ENCODE measurements at places on chromosomes 6 and 20.

- no peak for DNase-seq
Observed at GRCh38 chr20:53270792-53271375, 298.7 kb downstream of the TSHZ2 start.

- no peak for DNase-seq
Observed at GRCh38 chr6:169627736-169628607, 73.9 kb downstream of the WDR27 start.

GRCh38 chr20:35018590-35019371 is 63.1 kb downstream of the MYH7B start:
- no peak for DNase-seq

- no peak for DNase-seq
Observed at GRCh38 chr6:46989398-46989797, 52.7 kb downstream of the ADGRF1 start.

- DNase-seq = no peak
Observed at GRCh38 chr20:25139029-25139705, 56.3 kb upstream of the ENTPD6 start.

DNA sequence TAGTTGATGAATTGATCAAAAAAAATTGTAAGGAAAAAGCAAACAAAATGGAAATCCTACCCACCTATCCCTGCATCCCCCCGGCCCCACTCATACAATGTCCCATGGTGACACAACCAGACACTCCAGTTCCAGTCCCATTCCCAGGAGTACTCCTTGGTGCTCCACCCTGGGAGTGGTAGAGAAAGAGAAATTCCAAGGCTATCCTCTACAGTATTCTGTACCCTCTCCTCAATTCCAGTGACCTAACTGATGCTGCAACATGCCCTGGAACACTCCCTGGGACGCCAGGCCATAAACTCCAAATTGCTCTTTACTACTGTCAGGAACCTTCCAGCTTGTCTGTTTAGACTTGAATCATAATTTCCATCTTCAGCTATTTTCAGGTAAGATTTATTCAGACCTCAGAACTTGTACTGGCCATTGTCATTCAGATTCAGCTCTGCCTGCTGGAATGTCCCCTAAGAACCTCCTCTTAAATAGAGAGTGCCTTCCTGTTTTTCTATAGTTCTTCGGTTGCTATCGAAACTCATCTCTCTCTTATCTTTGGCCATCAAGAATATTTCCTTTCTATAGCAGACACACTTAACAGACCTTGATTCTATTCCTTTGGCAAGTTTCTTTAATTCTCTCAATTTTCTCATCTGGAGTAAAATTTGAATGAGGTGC is 8.7 kb downstream of the GPX6 start:
- DNase-seq = no peak

- DNase-seq = no peak
Observed at GRCh38 chr6:2477250-2477649, 231.8 kb upstream of the GMDS start.

- no peak for DNase-seq
Observed at GRCh38 chr20:24241466-24241865, 228.0 kb upstream of the SYNDIG1 start.

DNA sequence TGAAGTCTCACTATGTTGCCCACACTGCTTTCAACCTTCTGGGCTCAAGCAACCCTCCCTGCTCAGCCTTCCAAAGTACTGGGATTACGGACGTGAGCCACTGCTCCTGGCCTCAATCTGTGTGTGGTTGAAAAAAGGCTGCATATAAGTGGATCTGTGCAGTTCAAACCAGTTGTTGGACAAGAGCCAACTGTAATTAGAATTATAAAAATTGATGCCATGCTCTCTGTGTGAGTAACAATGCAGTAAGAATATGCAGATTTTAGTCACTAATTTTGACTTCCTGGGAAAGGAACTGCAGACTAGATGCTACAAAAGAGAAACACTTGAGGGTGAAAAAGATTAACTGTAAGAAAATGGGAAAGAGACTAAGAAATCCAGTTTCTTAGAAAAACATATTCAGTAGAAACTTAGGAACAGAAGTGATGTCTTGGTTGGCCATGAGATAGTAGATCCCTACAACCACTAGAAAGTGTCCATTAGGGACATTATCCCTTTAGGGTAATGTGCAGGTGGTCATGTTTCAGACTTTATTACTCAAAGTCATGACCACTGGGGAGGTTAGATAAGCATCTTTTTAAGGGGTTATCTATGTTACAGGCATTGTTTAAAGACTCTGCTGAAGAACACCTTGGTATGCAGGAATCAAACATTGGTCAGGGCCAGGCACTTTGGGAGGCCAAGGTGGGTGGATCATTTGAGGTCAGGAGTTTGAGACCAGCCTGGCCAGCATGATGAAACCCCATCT is 26.3 kb downstream of the ITCH start:
- DNase-seq = no peak

DNA sequence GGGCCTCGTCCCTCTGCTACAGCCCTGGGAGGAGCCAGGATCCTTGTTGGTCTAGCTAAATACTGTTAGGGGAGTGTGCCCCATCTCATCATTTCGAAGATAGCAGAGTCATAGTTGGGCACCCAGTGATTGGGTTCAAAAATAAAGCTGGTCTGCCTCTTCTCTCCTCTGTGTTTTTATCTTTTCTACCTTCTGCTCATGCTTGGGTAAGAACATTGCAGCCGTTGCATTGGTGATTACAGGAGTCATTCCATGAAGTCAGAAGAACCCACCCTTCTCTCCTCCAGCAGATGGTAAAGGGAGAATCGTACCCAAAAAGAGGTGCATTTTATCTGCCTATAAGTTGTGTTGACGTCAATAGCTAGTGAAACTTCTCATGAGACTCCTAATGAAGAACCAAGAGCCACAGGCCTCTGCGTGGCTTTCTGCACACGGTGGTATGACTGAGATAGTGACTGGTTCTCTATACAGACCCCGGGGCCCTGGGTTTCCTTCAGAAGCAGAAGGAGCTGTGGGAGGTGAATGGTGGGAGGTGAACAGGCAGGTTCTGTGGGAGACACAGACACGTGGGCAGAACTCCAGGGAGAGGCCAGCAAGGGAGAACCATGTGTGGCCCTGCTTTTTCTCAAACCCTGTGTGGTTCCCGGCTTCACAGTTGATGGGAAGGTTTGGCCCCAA is 5.7 kb upstream of the FAM209A start:
- DNase-seq = no peak

DNA sequence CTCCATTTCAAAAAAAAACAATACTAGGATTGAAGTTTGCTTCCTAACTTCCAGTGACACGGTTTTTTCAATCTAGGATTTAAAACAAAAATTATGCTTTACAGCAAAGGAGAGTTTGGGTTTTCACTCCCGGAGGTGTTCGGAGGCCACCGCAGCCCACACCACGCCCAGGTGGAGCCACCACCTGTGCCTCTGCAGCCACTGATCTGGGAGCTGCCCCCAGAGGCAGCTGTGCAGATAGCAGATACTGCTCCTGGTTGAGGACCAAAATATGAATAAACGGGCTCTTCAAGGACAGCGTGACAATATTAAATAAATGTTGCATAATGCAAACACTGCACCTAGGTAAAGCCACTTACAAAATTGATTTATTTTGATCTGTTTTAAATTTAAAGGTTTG is 30.2 kb downstream of the DLL1 start:
- no peak for DNase-seq

GRCh38 chr6:82408952-82409431 is 45.4 kb downstream of the TPBG start:
- no peak for DNase-seq

DNA sequence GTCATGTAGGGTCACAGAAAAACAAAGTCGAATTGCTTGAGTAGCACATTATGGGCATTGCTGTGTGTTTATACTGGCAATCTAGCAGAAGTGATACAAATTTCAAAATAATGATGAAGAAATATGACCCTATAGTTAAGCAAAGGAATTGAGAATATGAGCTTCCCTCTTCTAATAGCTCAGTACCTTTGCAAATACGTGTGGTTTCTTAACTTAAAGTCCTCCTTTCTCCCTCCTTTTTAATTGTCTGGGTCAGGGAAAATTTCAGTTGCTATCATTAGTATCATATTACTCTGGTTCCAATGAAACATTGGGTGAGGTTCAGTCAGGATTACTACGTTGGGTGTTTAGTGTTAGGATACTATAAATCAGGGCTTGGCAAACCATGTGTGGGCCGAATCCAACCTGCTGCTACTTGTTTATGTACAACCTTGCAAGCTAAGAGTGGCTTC is 166.8 kb upstream of the CARMIL1 start:
- no peak for DNase-seq

- no peak for DNase-seq
Observed at GRCh38 chr6:18613319-18613925, 226.3 kb downstream of the RNF144B start.

DNA sequence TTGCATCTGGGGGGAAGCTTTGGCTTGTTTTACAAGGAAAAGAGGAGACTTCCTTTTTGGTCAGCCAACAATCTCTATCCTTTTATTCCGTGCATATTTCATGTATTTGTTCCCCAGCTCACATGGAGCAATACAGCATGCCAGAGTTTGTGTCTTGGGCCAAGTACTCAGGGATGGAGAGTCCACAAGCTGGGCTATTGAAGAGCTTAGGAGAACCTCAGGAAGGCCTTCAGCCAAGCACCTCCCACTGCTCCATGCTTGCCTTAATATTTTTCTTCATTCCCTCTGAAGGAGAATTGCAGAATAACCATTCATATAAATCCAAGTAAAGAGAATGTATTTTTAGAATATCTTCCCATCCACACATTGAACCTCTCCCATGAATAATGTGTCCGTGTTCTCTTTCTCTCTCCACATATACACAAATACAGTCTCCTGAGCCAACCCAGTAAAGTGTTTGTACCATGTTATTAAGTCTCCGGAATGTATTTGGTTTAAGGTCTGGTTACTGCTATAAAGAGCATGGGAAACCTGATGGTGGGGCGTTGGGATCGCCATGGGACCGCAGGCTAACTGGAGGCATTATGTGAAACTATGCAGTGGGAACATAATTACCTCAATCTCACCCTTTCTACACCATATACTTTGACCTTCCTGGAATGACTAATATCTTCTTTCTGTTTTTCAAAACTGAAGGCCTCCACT is 3.0 kb downstream of the LAMA4 start:
- no peak for DNase-seq

DNA sequence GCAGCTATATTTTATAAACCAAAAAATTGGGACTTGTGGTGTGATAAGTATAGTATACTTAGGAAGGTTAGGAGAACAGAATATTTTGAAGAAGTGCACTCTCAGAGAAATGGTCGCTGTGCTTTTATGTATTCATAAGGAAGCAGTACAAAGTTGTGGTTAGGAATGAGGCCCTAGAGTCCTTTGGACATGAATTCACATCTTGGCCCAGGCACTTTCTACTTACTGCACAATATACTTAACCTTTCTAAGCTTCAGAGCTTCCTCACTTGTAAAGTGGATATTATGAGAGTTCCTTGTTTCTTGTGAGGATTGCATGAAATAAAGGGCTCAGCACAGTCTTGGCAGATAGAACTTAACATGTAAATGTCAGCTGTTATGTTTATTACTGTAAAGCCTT is 21.0 kb upstream of the SERINC3 start:
- DNase-seq = no peak

- no peak for DNase-seq
Observed at GRCh38 chr6:100952006-100952405, 70.9 kb upstream of the ASCC3 start.

- no peak for DNase-seq
Observed at GRCh38 chr6:43836507-43837240, 66.7 kb downstream of the VEGFA start.

DNA sequence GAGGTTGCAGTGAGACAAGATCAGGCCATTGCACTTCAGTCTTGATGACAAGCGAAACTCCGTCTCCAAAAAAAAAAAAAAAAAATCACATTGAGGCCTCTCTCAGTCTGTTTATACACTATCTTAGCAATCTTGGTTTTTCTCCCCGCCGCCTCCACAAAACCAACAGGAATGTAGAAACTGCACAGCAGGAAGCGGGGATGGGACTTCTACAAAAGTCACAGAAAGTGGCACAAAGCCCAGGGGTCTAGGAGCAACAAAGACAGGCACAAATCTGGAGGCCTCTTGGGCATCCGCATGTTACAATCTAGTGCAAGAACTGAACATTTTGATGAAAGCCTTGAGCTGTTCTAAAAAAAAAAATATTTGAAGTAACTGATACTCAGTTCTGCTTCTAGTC is 48.6 kb downstream of the KDM1B start:
- DNase-seq = no peak

DNA sequence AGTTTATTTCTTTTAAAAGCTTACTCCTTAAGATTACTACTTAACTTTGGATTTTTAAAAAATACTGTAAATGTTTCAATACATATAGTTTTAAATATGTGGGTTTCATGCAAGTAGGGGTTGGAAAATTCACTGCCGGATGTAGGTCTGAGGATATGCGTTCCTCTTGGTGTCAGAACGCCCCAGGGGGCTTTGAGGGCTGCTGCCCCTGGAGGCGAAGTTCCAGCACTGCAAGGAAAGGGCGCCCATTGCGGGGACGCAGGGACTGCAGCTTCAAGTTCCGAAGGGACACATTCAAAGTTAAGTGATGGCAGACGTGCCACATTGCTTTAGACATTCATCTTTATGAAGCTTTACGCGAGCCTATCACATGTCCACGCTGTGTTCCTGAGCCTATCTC is 152.9 kb downstream of the SOD2 start:
- no peak for DNase-seq

DNA sequence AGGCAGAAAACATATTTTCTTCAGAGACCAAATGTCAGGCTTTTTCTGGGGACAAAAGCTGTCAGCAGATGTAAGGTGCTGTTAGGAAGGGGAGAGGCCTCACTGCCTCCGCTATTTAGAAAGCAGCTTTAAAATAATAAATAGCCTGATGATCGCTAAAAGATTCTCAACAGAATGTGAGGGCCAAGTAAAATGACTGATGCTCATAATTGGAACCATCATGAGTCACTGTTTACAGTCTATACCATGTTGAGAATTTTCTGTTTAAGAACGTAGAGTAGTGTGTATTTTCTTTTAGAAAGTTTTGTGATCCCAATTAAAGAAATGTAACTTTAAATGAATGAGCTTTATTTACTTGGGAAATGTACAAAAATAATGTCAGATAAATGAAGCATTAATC is 220.0 kb downstream of the CLIC5 start:
- DNase-seq = no peak

- DNase-seq = no peak
Observed at GRCh38 chr6:10180138-10181074, 234.5 kb downstream of the TFAP2A start.

GRCh38 chr6:17151888-17152287 is 50.0 kb downstream of the STMND1 start:
- no peak for DNase-seq

DNA sequence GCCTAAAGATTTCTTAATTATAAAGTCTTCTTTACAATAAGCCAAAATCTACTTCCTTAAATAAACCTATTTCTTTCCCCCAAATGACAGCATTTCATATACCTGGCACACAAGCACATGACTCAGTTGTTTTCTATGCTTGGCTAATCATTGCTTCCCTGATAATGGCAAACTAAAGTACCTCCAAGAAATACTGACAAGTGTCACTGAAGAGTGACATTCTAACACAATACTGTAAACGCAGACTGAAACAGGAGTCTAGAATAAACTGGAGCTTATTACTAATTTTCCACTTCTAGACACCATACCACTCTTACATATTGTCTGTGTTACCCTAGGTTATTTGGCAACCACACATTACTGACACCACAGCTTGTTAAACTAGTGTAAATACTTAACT is 14.3 kb downstream of the SYNCRIP start:
- no peak for DNase-seq

- DNase-seq = no peak
Observed at GRCh38 chr20:47090835-47091234, 196.2 kb downstream of the EYA2 start.

- peak; percentile 55 for DNase-seq
Observed at GRCh38 chr6:116450769-116451740, 10.1 kb upstream of the CALHM6 start.

Data from GM20000 (cell line).